Activated T-cell treated with anti-CD3 and anti-CD28 coated beads for 24 hours (primary cell): ENCODE measurements at places on chromosomes 7 and 10.

- no peak for DNase-seq
Observed at GRCh38 chr10:44992732-44993225, 7.9 kb upstream of the ZNF22 start.

- DNase-seq, result peak; percentile 46
Observed at GRCh38 chr10:59907918-59908807, 1.8 kb upstream of the CCDC6 start.

DNA sequence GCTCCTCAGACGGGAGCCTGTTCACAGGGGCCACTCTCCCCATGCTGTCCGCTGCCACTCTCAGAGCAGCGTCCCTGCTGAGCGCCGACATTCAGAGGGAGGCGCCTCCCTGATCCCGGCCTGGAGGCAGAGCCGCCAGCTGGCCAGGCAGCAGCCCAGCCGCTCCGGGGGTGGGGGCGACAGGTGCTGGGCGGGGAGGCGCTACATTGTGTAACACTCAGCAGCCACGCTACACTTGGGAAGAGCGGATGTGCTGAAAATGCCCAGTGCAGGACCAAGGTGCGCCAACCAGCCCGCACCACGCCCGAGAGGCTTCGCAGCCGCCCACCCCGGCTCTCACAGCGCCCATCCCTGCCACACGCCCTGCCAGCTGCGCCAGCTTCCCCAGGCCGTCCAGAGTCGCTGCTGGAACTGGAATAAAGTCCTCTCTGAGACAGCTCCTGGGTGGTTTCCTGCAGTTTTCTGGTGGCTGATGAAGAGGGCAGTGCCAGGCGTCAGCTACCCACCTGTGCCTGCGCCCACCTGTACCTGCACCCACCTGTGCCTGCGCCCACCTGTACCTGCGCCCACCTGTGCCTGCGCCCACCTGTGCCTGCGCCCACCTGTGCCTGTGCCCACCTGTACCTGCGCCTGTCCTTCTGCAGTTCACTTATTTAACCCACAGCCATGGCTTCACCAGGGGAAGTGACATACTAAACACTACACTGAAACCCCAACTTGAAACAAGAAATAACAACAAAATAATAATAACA is 25.7 kb downstream of the STK32C start:
- no peak for DNase-seq

DNA sequence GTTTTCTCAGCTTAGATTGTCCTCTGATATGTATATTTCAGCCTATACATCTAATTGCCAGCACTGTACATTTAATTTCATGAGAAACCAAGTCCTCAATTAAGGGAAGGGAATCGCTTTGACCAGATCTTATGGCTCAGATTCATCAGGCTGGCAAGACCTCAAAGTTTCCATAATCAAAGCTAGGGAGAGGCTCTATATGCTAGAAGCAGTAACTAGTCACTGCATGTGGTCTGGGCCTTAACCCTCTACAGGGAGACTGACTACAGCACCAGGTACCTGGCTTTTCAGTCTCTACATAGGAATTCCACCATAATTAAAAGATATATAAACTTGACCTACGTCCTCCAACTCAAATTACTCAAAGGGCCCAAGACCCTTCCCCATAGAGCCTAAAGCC is 97.4 kb upstream of the JAZF1 start:
- no peak for DNase-seq

DNA sequence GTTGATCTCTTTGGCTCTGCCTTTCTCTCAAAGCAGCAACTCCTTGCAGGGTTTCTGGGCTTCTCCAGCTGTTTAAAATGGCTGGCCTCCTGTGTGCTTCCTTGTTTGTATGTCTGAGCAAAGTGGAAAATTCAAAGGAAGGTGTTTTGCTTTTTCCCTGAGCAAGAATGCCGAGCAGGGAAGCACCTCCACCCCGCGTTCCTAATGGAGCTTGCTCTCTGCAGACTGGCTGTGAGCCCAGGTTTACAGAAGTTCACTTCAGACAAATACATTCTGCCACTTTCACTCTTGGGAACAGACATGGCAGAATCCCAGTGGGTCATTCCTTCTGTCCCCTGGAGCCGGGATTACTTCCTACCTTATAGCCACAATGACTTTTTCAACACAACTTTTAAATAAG is 181.8 kb upstream of the AGK start:
- DNase-seq, result no peak

DNA sequence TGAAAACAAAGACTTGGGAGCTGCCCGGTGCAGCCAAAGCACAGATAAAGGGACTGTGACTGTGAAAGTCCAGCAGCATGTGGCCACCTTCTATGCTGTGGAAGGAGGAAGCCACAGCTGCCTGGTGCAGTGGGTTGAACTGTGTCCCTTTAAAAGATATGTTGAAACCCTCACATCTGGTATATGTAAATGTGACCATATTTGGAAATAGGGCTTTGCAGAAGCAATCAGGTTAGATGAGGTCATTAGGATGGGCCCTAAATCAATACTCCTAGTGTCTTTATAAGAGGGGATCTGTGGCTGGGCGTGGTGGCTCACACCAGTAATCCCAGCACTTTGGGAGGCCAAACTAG is 136.9 kb downstream of the GLI3 start:
- no peak for DNase-seq

DNA sequence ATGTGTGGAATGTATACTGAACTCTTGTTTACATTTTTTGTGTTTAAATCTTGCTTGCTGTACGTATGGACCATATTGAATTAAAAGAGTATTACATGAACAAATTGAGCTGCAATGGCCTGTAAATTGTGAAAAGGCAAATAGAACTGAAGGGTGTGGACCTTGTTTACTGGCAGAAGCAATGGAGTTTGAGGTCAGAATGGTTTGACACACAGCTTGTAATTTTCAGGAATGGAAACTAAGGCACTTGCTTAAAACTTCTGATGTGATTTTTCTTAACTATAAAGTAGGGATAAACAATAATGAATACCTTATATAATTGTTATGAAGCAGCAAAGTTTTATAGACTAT is 33.9 kb upstream of the COBL start:
- no peak for DNase-seq

DNA sequence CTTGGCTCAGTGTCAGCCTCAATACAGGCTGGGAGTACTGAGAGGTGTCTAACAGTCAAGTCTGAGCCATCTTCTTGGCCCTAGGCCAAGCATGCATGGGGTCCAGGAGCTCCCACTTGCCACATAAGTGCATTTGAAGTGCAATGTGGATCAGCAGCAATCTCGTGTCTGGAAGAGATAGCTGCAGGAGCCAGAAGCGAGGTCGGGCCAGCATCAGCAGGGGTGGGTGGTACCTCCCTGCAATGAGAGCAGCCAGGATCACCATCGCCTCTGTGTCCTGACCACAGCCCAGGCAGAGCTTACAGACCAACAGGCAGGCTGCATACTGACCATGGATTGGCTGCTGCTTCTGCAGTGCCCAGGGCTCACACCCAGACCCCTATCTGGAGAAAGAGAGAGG is 83.0 kb upstream of the CXCL12 start:
- no peak for DNase-seq

DNA sequence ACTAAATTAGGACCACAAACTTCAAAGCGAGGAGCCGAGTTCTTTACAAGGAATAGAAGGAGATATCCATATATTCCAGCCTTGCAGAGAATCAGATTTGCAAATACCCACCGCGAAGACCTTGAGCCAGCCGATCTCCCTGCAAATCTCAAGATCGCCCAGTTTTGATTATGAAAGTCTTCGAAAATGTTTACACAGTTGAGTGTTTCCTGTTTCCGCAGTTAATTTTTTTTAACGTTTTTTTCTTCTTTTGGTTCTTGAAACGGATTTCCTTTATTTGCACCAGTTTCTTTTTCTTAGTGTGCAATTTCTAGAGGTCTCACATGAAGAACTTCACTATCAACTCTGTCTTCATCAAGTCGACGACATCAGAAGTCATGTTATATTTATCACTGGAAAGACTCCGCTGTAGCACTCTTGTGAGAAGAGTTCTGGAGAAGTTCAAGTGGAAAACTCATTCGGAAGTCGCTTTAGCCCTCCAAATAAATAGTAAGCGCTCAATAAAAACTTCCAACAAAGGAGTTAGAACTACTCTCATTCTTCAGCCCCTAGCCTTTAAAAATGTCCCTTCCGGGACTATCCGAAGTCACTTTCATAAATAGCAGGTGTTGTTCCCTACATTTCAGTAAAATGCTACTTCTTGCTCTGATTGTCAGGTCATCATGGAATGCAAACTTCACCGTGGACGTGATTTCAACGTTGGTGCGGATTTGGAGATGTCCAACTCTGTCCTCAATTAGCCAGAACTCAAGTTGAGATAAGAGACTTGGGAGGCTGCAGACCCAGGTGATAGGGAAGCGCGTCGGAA is 11.9 kb upstream of the SPAG6 start:
- DNase-seq, result no peak
